ENCODE measurements at places on chromosomes 16 and 17.
A peak's percentile ranks its signal among the peaks of the same experiment; 100 is the strongest.

DNA sequence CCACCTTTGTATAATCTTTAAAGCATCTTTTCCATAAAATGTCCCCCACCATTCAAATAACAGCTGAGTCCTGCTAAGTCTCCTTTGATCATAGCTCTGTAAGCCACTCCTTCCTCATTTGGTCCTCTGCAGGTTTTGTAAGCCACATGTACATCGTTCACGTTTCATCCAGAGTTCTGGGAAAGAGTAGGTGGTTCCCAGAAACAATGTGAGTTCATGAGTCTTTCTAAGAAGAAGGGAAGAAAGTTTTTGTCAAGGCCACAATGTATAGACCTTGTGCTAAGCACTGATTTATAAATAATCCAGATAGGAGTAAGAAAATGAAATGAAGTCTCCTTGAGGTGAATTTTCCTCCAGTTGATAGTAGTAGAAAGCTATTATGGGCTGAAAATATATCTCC is 8.7 kb upstream of the ANKS4B start:
- no peak for DNase-seq

GRCh38 chr17:63916566-63917185 is 2.0 kb downstream of the GH1 start:
- DNase-seq = no peak

DNA sequence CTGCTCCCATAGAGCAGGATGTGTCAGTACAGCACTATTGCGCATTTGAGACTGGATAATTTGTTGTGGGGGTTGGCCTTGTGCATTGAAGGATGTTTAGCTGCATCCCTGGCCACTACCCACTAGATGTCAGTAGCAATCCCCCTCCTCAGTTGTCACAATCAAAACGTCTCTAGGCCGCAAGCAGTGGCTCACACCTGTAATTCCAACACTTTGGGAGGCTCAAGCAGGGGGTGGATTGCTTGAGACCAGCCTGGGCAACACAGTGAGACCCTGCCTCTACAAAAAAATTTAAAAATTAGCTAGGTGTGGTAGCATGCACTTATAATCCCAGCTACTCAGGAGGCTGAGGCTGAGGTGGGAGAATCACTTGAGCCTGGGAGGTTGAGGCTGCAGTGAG is 48.4 kb downstream of the CENPV start:
- peak; percentile 40 for DNase-seq

DNA sequence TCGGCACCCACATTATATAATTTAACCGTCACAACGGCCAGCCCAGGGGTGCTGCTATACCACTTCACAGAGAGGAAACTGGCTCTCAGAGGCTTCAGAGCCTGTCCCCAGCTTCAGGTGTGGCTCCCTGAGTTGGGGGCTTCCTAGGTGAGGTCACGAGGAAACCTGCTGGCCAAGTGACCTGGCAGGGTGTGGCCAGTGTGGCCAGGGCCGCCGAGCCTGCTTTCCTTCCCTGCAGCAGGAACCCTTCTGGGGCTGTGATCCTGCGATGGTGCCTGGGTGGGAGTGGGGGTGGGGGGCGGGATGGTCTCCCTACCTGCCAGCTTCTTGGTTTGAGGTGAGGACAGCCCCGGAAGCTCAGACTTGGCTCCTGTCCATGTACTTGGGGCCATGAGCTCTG is 39.9 kb downstream of the ADCY7 start:
- no peak for DNase-seq

GRCh38 chr16:79210607-79211006 is 389.9 kb downstream of the MAF start:
- no peak for DNase-seq

DNA sequence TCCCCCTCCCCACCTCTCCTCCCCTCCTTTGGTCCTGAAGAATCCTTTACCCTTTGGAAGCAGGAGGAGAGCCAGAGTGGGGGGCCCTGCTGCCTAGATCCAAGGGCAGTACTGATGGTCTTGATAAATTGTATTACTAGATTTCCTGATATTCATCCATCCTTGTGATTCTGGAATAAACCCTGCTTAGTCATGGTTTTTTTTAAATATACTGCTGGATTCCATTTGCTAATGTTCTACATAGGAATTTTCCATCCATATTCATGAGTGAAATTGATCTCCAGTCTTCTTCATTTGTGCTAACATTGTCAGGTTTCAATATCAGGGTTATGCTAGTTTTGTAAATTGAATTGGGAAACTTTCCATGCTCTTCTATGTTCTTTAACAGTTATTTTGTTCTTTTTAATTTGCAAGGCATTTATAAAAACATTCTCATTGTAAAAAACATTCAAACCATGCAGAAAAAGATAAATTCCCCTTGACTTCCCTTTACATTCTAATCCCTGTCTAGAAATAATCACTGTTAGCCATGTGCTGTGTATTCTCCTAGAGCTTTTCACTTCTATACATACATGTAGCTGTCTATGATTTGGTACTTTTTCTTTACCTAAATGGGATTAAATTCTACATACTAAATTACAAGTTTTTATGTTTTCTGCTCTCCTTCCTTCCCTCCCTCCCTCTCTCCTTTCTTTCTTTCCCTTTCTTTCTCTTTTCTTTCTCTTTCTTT is 56.7 kb downstream of the CCDC42 start:
- peak; percentile 53 for DNase-seq

DNA sequence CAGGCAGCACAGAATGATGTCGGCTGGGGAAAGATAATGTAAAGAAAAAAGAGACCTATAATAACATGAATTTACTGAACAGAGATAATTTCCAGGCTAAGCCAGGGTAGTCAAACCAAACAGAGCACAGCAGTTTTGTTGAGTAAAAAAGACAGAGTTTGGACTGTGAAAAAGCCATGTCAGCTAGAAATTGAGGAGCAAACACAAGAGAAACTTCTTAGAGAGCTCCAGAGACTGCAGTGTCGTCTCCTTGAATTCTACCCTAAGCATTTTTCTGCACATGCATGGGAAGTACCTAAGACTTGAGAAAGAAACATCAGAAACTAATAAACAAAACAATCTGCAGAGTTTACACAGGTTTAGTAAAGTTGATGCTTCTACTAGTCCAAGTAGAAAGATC is 1098.8 kb upstream of the CDH8 start:
- no peak for DNase-seq

- DNase-seq = no peak
Observed at GRCh38 chr16:75044800-75045361, 46.1 kb downstream of the ZNRF1 start.

GRCh38 chr16:2838928-2839327 is 8.8 kb downstream of the ZG16B start:
- DNase-seq = peak; percentile 82

GRCh38 chr17:40945414-40945813 is 8.0 kb upstream of the KRT23 start:
- DNase-seq = no peak

DNA sequence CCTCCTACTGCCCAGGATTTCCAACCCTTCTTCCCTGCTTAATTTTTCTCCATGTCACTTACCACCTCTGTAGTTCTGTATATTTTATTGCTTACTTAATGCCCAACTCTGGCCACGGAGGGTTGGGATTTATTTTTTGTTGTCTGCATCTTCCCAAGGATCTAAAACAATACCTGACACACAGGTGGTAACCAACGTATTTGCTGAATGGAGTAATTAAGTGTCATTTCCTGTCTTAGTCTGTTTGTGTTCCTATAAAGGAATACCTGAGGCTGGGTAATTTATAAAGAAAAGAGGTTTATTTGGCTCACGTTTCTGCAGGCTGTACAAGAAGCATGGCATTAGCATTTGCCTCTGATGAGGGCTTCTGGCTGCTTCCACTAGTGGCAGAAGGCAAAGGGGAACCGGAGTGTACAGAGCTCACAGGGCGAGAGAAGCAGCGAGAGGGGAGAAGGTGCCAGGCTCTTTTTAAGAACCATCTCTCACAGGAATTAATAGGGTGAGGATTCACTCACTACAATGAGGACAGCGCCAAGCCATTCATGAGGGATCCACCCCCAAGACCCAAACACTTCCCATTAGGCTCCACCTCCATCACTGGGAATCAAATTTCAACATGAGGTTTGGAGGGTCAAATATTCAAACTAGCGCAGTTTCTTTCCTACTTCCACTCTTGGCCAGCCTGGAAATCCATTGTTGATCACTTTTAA is 44.8 kb downstream of the ERN1 start:
- DNase-seq = no peak

DNA sequence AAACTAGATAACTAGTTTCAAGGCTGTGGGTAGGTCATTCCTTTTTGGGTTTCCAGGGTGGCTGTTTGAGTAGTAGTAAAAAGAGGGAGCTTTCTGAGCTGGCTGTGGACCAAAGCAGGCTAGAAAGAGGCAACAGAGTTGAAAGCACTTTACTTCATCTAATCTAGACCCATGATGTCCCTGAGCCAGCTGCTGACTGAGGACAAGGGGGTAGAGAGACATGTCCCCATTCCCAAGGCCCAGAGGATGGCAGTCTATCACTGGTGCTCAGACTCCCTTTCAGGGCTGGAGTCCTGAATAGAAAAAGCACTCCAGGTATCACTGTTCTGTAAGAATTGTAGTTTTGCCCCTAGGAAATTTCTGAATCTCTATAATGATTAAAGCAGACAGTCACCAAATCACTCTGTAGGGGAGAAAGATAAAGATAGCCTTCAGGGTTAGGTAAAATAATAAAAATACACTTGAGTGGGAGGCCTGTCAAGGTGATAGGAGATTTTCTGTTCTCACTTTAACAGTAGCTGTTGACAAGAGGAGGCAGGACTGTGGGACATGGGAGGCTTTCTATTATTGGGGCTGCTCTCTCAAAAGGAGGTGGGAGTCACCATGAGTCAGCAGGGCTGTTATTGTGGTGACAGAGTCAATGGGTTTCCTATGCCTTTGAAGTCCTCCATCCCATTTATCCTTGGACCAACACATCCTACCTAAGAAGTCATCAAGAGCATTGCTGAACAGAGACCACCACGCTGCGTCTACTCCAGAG is 190.2 kb upstream of the MPHOSPH6 start:
- DNase-seq = no peak

- DNase-seq = no peak
Observed at GRCh38 chr17:14119546-14119945, 50.2 kb downstream of the COX10 start.

- no peak for DNase-seq
Observed at GRCh38 chr16:89641458-89642119, 15.9 kb downstream of the CHMP1A start.

DNA sequence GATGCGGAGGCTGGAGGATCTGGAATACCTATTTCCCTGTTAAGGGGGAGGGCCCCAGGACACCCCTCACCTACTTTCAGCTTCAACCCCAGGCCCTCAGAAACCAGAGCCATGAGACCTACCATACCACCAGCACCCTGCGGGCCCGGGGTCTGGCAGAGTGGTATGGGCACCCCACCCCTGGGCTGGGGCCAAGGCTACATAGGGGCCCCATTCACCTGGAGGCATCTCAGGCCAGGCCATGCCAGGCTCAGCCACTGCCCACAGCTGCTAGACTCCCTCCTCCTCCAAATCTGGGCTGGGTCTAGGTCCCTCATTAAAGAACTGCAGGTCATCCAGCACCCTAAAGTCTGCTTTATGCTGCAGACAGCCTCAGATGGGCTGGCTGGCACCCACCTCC is 9.0 kb downstream of the FNDC8 start:
- DNase-seq = no peak

DNA sequence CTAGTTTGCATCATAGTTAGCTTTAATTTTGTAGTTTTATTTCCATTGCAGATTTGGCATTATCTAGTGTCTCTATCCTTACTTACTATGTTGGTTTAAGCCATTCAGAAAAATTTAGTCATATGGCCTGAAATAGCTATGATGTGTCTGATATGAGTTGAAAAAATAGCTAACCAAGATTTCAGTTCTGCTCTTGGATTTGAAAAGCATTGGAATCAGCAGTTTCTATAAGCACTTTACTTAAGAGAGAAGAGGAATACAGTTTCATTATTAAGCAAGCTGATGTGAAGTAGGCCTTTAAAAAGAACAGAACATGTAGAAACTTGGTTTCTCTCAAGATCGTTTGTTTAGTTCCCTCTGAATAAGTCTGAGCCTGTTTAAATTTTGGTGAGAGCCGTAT is 25.9 kb downstream of the LPCAT2 start:
- DNase-seq = no peak

DNA sequence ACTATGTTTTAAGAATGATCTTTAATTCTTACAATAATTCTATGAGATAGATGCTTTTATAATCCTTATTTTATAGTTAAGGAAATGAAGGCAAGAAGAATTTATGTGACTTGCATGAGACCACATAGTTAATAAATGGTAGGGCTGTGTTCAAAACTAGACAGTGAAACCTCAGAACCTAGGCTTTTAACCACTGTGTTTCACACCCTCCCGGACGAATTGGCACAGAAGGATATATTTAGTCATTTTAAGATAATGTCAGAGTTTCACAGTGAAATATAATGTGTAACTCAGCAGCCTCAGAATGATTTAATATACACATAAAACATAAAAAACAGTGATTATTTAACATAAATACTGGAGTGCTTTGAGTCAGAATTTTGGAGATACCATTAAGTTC is 57.0 kb downstream of the NSRP1 start:
- DNase-seq = no peak

GRCh38 chr16:19698480-19699465 is 19.3 kb downstream of the KNOP1 start:
- DNase-seq = peak; percentile 55
